ENCODE measurements at places on chromosomes 1 and 21.
A peak's percentile ranks its signal among the peaks of the same experiment; 100 is the strongest.

GRCh38 chr1:36151845-36152203 is 2.5 kb upstream of the TRAPPC3 start:
- no peak for DNase-seq

GRCh38 chr21:31665397-31665796 is 5.9 kb downstream of the SOD1 start:
- DNase-seq, result no peak

DNA sequence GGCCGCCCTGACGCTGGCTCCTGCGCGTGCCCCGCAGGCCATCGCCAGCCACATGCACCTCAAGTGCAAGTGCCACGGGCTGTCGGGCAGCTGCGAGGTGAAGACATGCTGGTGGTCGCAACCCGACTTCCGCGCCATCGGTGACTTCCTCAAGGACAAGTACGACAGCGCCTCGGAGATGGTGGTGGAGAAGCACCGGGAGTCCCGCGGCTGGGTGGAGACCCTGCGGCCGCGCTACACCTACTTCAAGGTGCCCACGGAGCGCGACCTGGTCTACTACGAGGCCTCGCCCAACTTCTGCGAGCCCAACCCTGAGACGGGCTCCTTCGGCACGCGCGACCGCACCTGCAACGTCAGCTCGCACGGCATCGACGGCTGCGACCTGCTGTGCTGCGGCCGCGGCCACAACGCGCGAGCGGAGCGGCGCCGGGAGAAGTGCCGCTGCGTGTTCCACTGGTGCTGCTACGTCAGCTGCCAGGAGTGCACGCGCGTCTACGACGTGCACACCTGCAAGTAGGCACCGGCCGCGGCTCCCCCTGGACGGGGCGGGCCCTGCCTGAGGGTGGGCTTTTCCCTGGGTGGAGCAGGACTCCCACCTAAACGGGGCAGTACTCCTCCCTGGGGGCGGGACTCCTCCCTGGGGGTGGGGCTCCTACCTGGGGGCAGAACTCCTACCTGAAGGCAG is 23.4 kb upstream of the ARF1 start:
- DNase-seq, result peak; percentile 15

DNA sequence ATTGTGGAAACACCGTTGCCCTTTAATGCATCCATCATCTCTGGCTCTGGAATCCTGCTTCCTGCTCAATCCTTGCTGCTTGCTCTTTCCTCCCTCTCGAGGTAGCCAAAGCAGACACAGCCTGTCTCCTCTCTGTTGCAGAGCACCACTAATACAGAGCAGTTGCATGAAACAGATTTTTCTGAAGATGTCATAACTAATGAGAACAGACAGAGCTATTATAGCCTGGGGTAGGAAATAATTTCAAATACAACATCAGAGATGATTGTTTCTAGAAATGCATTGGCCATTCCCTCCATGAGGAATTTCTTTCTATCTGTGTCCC is 23.3 kb upstream of the ACBD6 start:
- no peak for DNase-seq

- no peak for DNase-seq
These were observed 37.4 kb downstream of the SMYD2 start for GRCh38 chr1:214318356-214318755.

DNA sequence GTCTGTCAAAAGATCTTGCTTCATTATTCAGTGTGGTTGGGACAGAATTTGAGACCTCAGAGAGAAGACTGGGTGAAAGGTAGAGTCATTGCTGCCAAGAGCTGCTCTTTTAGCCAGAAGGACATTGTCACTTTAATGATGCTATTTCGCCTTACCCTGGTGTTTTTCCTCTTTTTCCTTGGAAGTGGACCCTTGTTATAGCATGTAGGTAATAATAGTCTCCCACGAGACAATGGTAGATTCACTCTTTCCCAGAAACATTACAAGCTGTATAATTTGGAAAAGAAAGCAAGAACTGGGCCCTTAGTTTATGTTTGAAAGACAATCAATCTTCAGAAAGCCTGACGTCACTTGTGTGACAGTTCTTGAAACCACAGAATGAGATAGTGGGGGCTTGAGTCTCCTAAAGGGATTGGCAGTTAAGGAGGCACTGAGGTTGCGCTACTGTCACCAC is 3.8 kb downstream of the SERTAD4 start:
- DNase-seq, result no peak

- no peak for DNase-seq
These were observed 12.3 kb downstream of the ADGRB2 start for GRCh38 chr1:31751822-31752241.

DNA sequence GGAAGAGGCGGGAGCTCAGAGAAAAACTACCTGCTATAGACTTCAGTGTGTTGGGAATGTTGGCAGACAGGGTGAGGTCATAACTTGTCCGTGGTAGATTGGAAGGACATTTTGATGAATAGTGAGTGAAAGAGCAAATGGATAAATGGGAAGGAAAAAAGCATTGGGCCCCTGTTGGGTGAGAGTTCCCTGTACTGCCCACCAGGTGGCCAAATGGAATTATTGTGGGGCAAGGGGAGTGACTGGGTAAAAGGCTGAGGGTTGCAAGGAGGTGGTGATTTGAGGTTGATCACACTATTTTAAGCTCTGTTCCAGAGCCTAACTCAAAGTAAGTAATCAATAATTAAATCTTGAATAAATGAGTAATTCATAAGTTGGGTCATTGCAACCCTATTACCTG is 60.4 kb downstream of the MRPS6 start:
- DNase-seq, result no peak

- peak; percentile 7 for DNase-seq
These were observed 392.8 kb upstream of the CAMK1G start for GRCh38 chr1:209190591-209191261.

DNA sequence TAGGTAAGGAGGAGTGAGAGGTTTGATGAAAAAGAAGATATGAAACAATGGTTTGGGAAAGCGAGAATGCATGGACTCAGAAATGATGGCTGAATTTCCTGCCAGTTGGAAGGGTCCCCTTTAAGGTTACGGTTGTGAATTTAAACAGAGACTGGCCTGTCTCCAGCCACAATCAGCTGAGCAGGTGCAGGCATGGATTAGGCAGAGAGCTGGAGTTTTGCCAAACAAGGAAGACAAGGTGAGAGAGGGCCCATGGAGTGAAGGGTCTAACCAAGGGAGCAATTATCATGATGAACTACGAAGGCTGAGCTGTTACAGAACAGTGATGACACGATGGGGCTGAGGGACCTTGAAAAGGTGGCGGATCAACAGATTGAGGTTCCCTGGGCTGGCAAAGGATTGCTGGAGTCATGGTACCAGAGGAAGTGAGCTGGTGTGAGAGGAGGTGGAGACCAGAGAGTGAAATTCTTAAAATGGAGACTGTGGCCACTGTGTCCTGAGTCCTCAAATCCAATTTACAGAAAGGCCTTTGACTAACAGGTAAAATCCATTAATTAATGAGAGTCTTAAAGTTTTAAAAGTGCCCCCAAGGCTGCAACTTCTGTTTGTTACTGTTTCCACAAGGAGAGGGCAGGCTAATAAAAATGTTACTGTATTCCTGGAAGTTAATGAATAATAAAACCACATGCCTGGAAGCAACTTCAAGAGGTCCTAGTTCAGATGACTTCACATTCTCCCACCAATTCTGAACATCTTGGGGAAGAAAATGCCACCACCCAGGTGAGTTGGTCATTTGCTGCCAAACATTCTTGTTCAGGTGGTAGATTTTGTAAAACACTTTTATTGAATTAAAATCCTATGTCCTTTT is 41.5 kb downstream of the LHX9 start:
- DNase-seq, result no peak

GRCh38 chr1:50098591-50099021 is 10.1 kb upstream of the ELAVL4 start:
- no peak for DNase-seq

- DNase-seq, result no peak
These were observed 113.7 kb upstream of the RRP15 start for GRCh38 chr1:218171302-218171893.

GRCh38 chr1:234014208-234014607 is 109.7 kb downstream of the SLC35F3 start:
- DNase-seq, result no peak

GRCh38 chr1:182860658-182861057 is 21.5 kb downstream of the DHX9 start:
- no peak for DNase-seq

DNA sequence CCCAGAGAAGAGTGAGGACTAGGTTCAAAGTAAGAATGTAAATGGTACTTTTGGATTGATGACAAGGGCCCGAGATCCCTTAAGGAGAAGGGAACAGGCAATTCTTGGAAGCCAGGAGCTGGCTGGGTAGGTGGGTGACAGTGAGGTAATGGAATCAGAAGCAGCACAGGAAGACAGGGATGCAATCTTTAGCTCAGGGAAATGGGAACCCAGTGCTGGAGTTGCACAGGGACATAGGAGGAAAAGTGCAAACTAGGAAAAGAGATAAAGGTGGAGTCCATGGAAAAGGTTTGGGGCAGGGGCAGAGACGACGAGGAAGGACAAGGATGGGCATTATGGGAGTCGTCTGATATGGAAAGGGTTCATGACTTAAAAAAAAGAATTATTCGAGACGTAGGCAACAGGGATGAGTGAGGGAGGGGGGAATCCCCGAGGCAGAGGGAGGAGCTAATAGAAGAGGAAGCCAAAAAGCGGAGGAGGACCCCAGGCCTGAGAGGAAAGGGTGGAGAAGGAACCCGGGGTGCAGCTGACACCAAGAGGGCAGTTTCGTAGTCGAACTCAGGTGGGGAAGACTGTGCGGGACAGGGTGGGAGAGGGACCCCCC is 495 bp downstream of the PI4KB start:
- peak; percentile 42 for DNase-seq

- DNase-seq, result no peak
These were observed 43.1 kb downstream of the ZNF281 start for GRCh38 chr1:200366577-200367253.

GRCh38 chr21:26236281-26236680 is 65.7 kb upstream of the APP start:
- DNase-seq, result no peak

- DNase-seq, result no peak
These were observed 256.7 kb upstream of the KIAA0040 start for GRCh38 chr1:175449306-175449705.

DNA sequence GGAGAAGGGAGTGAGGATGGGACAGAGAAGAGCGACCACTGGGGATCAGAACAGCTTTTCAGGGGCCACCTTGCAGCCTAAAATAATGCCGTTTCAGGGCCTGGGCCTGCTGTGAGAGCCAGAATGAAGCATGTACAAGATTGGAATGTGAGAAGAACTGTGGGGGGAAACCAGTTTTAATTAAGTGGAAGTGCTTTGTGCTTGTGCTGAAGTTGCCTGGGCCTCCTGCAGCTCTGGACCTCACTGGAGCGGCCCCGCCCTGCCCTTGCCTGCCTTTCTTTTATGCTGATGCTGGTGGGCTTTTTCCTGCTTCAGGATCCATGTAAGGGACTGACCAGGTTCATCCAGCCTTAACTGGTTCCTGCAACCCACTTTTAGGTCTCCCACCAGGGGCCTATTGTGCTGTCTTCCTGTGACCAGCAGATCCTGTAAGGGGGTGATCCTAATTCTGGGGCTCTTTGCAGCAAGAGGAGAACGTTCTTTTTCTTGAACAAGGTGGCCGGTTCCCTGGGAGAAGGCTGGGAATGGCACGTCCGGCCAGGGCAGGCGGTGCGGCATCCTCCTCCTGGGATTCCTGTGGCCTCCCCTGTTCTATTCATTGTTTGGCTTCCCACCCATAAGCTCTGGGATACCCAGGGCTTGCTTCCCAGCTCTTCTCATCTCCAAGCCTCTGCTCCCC is 3.2 kb downstream of the C1orf226 start:
- DNase-seq, result no peak

DNA sequence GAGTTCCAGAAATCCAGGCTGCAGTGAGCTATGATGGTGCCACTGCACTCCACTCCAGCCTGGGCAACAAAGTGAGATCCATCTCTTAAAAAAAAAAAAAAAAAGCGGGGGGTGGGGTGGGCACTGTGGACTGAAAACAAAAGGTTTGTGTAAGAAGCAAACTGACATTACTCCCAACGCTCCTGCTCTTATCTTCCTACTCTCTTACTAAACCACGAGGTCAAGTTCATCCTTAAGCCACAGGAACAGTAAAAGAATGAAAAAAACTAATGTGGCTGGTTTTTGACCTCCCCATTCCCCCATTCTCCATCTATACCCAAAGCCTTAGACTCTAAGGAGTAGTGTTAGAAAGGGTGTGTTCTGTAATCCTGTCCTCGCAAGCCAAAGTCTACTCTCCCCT is 30.8 kb downstream of the TFAP2E start:
- DNase-seq, result no peak

- no peak for DNase-seq
These were observed 1.7 kb upstream of the DYNLT5 start for GRCh38 chr1:66750577-66750976.

DNA sequence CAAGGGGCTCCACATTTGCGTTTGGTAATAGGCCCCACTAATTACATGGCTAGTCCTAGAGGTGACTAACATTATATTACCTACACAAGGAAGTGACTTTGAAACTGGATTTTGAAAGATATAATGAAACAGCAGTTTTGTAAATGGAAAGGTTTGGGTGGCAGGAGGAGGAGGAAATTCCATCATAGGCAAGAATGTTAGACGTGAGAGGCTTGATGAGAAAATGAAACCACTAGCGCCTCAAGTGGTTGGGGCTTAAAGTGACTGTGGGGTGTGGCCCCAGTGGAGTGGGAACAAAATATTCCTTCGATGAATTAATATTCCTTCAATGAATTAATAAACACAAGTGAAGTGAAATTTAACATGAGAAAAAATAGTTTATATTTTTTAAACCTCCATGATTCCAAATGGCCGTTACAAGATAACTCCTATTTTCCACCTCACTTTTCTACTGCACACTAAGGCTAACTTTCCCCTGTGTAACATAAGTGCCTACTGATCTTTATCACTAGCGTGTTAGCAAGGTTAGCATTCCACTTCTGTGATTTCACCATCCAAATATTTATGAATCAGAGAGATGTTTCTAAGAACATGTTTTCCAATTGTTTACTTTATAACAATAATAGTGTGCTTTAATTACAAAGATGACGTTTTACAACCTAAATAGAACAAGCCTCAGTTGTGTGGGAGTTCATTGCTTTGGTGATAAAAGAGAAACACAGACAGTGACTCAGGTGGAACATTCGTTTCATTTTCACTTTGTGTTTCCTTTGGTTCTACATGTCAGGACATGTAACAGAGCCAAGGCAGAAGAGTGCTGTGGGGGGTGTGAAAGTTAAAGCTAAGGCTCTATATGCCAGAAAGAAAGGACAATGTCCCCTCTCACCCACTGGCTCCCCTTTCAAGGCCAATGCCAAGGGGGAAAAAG is 12.5 kb upstream of the ATF3 start:
- peak; percentile 36 for DNase-seq

GRCh38 chr1:90613371-90613770 is 103.7 kb downstream of the BARHL2 start:
- DNase-seq, result no peak
